ENCODE measurements at places on chromosomes 1 and 21.

- DNase-seq: no peak
Measured at GRCh38 chr1:172277275-172277674, 143.2 kb upstream of the C1orf105 start.

DNA sequence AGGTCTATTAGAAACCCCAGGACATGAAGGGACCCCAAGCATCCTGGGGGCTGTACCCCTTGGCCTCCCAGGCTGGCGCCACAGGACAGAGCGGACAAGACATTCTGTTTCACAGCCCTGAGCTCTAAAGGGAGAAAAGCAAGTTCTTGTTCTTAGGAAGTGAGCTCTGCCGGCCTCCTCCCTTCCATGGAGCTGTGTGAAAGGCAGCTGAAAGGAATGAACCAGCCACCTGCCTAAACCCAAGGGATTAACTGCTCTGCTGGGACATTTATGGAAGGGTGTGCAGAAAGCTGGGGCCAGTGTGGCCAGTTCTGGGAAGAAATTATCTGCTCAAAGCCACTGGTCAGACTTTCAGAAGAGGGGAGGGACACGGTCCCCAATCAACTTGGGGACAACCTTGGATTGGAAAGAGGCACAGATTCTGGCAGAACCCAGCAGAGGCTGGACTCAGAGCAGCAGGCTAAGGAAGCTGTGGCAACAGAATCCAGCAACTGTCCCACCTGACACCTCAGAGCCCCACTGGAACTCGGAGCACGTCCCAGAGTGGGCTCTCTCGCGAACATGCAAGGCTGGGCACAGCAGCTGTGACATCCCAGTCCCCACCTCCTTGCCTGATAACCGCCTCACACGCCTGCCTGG is 2.1 kb downstream of the KLHL21 start:
- DNase-seq: no peak

DNA sequence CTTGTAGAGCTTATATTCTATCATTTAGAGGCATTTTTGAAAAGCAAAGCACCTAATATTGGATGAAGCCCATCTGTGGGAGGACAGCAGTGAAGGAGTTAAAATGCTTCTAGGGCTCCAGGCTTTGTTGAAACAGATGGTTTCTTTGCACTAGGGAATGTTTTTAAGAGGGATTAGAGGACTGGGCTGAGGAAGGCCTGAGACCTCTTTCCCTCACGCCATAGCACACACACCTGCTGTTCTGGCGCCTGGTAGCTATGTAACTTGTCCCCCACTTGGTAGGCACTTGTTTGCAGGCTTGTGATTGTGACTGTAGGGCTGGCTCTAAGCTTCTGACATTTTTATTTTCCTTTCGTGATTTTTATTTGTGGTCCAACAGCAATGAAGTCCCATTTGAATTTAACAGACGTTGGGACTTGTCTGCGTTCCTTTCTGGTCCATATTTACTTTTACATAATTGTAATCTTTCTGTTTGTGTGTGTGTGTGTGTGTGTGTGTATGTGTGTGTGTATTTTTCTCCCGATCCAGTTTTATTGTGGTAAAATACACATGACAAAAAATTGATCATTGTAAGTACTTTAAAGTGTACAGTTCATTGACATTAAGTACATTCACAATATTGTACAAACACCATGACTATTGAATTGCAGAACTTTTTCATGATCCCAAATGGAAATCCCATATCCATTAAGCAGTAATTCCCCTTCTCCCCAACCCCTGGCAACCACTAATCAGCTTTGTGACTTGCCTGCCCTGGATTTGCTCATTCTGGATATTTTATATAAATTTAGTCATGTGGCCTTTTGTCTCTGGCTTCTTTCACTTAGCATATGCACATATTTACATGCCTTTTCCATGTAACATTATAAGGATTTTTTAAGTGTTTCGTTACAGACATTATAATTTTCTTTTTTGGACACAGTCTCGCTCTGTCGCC is 33.5 kb upstream of the MACF1 start:
- DNase-seq: no peak

DNA sequence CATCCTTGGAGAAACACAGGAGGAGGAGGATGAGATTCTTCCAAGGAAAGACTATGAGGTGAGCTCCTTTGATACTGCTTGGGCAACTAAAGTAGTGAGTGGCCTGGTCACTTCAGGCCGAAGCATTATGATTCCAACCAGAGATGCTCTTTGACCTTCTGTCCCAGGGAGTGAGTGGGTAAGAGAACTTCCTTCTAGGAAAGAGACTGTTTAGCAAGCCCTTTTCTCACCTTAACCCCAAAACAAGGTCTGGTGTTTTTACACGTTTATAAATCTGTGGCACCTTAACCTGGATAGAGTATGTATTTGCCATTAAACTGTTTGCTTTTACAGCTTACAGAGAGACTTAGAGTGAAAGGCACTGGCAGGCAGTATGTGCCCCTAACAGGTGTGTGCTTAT is 1.1 kb downstream of the CLCN6 start:
- no peak for DNase-seq

GRCh38 chr1:154478639-154479038 is 23.4 kb upstream of the TDRD10 start:
- no peak for DNase-seq
